ENCODE measurements at places on chromosomes 13 and 19.

- DNase-seq, result no peak
Measured at GRCh38 chr13:85277748-85278147, 521.5 kb downstream of the SLITRK6 start.

- no peak for DNase-seq
Measured at GRCh38 chr19:10964903-10965302, 4.1 kb downstream of the SMARCA4 start.

GRCh38 chr19:56905631-56906150, 65.2 kb upstream of the PEG3 start:
- DNase-seq, result no peak

DNA sequence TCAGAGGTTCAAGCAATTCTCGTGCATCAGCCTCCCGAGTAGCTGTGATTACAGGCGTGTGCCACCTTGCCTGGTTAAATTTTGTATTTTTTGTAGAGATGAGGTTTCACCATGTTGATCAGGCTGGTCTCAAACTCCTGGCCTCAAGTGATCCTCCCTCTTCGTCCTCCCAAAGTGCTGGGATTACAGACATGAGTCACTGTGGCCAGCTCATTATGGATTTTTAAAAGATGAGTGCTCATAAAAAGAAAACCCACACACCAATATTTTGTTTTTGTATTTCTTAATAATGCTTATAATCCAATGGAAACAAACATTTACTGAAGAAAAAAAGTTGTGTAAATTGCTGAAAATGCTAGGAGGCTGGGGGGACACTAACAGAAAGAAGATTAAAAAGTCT, 5.0 kb upstream of the MICU2 start:
- no peak for DNase-seq

- DNase-seq, result peak; percentile 21
Measured at GRCh38 chr13:45482571-45483173, 17.9 kb downstream of the COG3 start.

DNA sequence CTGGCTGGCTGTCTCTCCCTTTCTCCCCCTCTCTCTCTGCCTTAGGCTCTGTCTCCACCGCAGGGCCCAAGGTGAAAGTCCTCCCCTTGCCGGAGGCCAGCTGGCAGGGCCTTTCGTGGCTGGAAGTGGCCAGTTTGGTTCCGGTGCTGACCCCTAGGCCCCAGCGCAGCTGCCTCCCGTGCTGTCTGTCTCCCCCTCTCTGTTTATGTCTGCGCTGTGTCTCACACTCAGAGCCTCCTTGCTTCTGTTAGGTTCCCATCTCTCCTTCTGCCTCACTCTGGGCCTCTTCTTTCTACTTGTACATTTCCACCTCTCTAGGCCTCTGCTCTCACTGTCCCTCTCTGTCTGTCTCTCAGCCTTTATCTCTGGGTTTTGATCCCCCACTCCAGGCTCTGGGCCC, 13.1 kb downstream of the CCDC97 start:
- peak; percentile 52 for DNase-seq

DNA sequence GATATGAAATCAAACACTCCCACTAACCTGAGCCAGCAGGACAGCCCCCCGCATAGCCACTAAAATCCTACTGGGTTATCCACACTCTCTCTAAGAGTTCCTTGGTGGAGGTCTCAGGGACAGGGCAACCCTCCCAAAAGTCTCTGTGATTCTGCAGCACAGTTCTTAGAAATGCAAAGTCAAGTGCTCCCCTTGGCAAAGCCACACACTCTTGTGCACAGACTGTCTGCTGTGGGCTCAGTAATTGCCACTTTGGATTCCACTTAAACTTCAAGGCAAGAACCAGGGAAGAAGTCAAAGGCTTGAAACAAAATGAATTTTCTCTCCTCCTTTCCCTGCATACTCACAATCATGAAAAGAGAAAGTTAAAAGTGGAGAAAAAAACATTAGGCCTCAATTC, 61.5 kb downstream of the DOCK9 start:
- no peak for DNase-seq

DNA sequence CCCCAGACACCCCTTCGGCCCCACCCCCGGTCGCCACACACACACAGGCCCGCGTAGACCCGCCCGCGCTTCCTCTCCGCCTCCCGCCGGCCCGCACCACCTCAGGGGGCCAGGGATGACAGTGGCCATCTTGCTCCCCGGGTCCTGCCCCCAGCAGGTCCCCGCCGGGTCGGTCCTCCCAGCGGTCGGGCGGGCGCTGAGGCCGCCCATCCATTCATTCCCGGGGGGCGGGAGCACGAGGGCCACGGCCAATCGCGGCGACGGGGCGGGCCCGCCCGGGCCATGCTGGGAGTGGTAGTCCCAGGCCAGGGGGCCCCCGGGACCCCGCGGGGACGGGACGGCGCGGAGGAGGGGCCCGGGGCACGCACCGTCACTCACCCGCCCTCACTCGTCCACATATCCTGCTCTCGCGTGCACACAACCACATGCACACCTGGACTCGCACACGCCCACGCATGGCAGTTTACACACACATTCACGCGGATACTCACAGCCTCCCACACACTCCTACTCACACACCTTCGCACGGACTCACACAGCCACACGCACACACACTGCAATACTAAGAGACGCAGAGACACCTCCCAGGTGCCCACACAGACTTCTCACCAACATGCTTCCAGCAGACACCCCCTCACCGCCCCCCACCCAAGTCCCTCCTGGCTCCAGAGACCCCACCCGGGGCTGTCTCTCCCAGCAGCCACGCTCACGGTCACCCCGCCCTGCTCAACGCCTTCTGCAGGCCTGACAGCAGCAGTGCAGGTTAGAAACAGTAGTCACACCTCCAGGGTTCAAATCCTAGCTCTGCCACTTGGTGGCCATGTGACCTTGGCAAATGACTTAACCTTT, at the start of gene DPF1:
Gene DPF1 (minus strand): TSS at position 209 of the 849 bp plus-strand sequence. CDS start 80 bp downstream, at position 129.
- peak; percentile 70 for DNase-seq

- no peak for DNase-seq
Measured at GRCh38 chr19:17160908-17161307, 54.2 kb upstream of the USE1 start.

DNA sequence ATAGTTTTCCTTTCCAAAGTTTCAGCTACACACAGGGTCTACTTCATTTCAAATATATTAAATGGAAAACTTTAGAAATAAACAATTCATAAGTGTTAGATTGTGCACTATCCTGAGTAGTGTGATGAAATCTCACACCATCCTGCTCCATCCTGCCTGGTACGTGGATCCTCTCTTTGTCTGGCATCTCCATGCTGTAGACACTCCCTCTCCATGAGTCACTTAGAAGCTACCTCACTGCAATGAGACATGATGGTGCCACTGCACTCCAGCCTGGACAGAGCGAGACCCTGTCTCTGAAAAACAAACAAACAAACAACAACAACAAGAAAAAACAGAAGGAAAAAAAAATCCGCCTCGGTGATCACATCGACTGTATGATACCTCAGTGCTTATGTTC, 191.8 kb downstream of the PCCA start:
- no peak for DNase-seq

DNA sequence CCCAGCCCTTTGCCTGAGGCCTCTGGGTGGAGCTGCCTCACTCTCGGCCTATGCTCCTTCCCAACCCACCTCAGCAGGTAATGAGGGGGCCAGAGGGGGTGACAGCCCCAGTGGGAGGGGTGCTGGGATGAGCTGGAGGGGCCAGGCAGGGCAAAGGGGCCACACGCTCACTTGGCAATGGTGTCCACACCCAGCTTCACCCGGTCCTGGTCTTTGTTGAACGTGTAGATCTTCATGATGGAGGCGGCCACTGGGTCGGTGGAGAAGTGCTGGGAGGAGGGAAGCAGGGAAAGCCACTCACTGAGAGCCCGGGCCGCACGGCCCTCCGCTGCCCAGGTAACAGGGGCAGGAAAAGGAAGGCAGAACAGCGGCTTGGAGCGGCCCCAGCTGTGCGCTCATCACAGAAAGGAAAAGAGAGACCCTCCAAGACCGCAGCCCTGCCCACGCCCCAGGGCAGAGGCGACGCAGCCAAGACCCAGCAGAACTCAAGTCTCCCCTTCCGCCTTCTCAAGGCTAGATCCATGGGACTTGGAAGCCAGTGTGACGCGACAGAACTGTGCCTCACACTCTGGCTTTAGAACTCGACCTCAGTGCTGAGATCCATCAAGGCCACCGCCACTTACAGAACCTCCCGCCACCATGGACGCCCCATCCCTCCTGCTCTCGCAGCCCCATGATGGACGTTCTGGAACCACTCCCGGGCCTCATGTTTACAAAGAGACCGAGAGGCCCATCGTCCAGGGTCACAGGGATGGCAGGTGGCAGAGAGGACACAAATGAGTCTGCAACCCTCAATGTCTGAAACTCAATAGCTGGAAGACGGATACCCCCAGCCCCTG, 9.2 kb downstream of the UBXN6 start:
- no peak for DNase-seq

- no peak for DNase-seq
Measured at GRCh38 chr13:113809934-113810333, 50.9 kb downstream of the TMEM255B start.

GRCh38 chr13:91904005-91904404, 505.6 kb downstream of the GPC5 start:
- no peak for DNase-seq

- no peak for DNase-seq
Measured at GRCh38 chr13:51325837-51326236, 13.7 kb upstream of the SERPINE3 start.

GRCh38 chr13:75136151-75136550, 345.8 kb downstream of the TBC1D4 start:
- DNase-seq, result no peak

DNA sequence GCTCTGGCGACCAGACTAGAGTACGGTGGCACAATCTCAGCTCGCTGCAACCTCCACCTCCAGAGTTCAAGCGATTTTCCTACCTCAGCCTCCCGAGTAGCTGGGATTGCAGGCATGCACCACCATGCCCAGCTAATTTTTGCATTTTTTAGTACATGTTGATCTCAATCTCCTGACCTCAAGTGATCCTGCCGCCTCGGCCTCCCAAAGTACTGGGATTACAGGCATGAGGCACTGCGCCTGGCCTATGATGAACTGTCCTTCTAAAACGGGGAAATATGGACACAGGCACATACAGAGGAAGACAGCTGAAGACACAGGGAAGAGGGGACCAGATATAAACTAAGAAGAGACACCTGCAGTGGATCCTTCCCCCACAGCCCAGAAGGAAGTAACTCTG, 12.7 kb downstream of the CLEC4M start:
- no peak for DNase-seq

- DNase-seq, result no peak
Measured at GRCh38 chr19:3649888-3650287, 23.3 kb upstream of the CACTIN start.

- peak; percentile 50 for DNase-seq
Measured at GRCh38 chr19:6720369-6721137, at the start of gene C3. Gene C3, minus strand, starts transcription at chr19:6720650. Its CDS starts 61 bp downstream, at chr19:6720589.

GRCh38 chr13:112849500-112849899, 119.5 kb upstream of the MCF2L start:
- no peak for DNase-seq

DNA sequence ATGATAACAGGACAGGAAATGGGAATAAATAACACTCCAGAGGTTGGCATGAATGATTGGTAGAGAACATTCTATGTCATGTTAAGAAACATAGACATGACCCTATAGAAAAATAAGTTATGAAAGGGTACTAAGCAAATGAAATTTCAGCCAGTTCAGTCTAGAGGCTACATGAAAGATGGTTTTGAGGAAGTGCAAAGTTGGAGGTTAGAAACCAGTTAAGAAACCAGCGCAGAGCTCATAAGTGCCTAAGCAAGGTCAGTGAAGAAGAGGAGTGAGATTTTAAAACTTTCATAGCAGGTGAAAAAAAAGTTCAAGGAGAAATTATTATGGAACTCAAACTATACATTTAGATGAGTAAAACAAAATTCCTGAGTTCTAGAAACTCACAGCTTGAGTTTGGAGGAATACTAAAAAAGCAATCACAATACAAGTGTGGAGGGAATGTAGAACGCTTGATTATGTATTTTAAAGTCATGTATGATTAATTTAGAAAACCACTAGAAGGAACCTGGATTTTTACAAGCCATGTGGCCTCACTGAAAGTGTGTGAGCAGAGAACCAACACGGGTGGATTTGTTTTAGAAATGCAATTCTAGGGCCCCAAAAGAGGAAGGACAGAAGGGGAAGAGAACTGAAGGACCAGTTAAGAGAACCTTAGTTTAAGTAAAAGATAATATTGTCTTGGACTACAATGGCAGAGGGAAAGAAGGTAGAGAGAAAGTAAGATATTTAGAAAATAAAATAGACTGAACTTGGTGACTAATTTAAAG, 162.4 kb downstream of the PCDH20 start:
- no peak for DNase-seq

GRCh38 chr13:95452375-95452774, 100.1 kb upstream of the CLDN10 start:
- DNase-seq, result no peak

- DNase-seq, result no peak
Measured at GRCh38 chr13:34533941-34534340, 408.1 kb upstream of the NBEA start.

- DNase-seq, result no peak
Measured at GRCh38 chr13:41203810-41204209, 9.4 kb upstream of the KBTBD7 start.

- DNase-seq, result no peak
Measured at GRCh38 chr19:13042443-13043130, 47.3 kb downstream of the NFIX start.

DNA sequence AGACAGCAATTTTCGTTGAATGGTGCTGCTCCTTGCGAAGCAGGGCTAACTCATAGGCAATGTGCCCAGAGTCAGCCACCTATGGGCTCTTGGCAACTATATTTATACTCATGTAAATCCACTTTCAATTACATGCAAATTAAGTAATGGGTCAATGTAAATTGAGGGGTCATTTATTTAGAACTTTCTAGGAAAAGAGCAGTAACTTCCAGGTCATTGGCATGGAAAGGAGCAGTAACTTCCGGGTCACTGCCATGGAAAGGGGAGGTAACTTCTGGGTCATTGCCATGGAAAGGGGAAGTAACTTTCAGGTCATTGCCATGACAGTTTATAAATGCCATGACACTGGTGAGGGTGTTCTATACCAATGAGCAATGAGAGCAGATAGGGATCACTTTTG, 11.6 kb downstream of the KLK4 start:
- no peak for DNase-seq

- no peak for DNase-seq
Measured at GRCh38 chr19:51272183-51272810, 21.4 kb downstream of the SIGLECL1 start.

DNA sequence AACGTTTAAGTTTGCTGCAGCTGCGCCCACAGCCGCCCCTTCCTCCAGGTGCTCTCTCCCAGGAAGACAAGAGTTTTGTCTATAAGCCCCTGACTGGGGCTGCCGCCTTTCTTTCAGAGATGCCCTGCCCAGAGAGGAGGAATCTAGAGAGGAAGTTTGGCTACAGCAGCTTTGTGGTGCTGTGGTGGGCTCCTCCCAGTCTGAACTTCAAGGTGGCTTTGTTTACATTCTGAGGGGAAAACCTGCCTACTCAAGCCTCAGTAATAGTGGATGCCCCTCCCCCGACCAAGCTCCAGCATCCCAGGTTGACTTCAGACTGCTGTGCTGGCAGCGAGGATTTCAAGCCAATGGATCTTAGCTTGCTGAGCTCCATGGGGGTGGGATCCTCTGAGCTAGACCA, 6.4 kb upstream of the ERICH6B start:
- no peak for DNase-seq

- DNase-seq, result no peak
Measured at GRCh38 chr19:2077833-2078619, 18.1 kb downstream of the MOB3A start.

All from HFFc6 (cell line).